ENCODE measurements at places on chromosomes 13 and 19.

DNA sequence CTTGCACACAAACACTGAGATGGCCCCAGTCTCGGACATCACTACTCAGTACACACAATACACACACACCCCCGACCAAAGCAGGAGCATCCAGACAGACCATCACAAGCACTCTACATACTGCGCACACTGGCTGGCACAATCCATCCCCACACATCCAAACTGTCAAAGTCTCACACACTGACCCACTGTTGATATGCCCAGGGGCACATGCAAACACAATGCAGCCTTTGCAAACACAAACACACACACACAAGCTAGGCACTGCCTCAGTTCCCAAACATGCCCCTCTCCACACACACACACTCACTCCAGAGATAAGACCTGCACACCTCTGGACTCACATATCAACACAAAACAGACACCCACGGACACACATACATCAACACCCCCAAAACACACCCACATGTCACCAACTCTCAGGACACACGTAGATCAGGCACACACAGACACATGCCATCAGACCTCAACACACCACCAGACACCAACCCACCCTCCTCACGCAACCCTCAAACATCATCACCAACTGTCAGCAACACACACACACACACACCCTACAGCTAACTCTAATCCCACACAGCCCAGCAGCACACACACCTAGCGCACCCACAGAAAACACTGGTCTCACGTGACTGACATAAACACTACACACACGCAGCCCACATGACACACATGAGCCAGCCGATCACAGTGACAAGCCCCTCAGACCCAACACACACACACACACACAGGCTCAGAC is 1.9 kb downstream of the BBC3 start:
- DNase-seq = no peak

DNA sequence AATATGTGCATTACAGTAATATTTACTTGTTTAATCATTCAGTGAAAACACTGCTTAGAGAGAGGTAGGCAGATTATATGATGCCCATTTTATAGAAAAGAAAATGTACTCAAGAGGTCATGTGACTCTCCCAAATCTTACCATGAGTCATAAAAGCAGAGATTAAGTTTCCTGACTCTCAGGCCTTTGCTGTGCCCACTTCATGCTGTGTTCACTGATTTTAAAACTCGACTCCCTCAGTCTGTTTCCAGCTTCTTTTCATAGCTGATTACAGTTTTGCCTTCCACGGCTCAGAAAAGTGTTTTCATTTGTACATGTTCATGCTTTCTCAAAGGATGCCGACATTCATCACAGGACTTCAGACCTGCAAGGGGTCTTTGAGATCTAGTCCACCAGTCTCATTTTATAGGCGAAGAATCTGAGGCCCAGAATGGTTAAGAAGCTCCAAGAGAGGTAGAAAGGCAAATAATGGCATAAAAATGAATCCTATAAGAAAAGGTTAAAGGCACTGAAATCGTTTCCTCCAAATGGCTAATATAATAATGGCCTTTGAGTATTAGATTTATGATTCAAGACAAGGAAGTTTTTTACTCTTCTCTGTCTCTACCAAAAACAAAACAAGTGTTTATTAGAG is 9.0 kb upstream of the IPO5 start:
- DNase-seq = no peak

DNA sequence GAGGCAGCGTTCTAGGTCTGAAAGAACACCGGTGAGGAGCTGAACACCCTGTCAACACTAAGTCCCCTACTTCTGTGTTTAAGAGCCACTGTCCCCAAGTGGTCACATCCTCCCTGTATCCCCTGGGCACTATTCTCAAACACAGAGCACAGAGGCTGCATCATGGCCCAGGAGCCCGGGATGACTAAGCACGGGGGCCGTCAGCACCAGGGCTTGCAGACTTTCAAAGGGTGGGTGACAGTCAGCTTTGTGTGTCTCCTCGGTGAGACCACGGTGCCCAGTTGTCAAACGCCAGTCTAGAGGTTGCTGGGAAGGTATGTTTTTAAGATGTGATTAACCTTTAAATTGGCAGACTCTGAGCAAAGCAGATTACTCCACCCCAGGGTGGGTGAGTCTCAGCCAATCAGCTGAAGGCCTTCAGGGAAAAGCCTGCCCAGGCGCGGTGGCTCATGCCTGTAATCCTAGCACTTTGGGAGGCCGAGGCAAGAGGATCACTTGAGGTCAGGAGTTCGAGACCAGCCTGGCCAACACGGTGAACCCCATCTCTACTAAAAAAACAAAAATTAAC is 8.0 kb downstream of the MAP2K2 start:
- DNase-seq = no peak

GRCh38 chr19:11288349-11288748 is 7.6 kb upstream of the TSPAN16 start:
- DNase-seq = no peak

GRCh38 chr13:76708138-76708688 is 178.0 kb downstream of the KCTD12 start:
- no peak for DNase-seq

GRCh38 chr13:73998631-73999030 is 135.6 kb downstream of the KLF12 start:
- DNase-seq = no peak

DNA sequence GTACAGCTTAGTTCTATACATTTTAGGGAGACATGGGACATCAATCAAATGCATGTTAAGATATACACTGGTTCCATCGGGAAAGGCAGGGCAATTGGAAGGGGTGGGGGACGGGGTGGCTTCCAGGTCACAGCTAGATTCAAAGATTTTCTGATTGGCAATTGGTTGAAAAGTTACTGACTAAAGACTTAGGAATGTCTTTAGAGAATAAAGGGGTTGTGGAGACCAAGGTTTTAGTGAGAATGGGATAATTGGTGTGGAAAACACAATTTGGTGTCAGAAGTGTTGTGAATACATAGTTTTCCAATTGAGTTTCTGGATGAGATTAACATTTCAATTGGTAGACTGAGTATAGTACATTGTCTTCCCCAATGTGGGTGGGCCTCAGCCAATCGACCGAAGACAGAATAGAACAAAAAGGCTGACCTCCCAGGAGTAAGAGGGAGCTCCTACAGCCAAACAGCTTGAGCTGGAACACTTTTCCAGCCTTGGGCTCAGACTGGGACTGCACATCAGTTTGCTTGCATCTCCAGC is 988 bp upstream of the CCDC169 start:
- no peak for DNase-seq

GRCh38 chr19:47608074-47608918 is 638 bp upstream of the BICRA start:
- peak; percentile 66 for DNase-seq
